Activated CD4-positive, alpha-beta memory T cell treated with anti-CD3 and anti-CD28 coated beads, Interleukin-2, amount 10 ng/mL, durations not matched to agents 7 days and 5 days (primary cell): ENCODE measurements at places on chromosomes 7 and 10.

DNA sequence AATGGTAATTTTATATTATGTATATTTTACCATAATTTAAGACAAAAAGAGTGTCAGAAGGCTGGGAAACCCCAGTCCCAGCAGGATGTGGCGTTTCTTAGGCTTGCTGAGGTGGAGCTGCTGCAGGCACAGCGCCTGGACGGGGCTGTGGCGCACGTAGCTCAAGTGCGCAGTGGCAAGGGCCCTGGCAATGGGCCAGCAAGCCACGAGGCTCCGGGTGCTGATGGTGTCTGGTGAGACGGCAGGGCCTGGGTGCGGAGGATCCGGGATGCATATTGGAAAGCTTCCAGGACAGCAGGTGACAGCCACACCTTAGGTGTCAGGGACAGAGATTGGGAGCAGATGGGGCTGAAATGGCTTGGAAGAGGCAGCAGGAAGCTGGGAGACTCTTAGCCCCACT lies 37.2 kb downstream of the CLEC2L start:
- DNase-seq = no peak

DNA sequence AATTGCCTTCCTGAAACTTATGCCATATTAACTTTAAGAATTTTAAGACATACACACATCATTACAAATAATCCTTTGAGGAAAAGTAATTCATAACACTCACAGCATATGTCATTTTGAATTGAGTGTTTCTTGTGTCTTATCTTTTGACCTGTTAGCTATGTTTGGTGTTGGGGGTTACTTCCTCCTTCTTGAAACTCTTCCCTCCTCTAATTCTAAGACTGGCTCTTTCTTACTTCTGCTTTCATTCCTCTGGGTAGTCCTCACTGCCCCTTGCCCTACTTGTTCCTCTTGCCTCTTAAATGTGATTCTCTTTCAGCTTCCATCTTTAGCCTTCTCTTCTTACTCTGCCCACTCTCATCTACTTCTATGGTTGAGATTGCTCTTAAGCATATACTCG lies 28.3 kb upstream of the PIP4K2A start:
- DNase-seq = no peak

GRCh38 chr7:116957874-116958273 lies 4.6 kb downstream of the ST7 start:
- no peak for DNase-seq

DNA sequence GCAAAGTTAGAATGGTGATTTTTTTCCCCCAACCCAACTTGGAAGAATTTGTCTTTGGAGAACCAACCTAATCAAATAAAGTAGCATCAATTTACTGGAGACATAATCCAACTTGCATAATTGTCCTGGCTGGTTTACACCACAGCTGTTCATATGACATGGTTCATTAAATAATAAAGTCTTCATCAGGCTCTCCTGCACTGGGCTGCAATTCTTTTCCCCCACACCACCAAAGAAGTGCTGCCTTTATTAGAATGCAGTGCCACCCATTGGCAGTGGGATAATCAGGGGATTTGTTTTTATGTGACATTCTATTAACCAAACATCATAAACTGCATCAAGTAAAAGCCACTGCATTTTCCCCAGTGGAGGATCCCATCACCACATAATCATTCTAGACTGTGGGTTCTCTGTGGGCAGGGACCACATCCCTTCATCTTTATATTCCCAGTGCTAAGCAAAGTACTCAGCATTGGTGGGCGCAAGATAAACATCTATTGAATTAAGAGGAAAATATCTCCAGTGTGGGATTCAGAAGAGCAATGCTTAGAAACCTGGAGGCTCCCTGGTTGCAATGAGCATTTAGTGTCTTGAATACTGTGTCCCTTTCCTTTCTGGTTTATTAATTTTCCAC lies 322.0 kb downstream of the KCNMA1 start:
- DNase-seq = no peak

DNA sequence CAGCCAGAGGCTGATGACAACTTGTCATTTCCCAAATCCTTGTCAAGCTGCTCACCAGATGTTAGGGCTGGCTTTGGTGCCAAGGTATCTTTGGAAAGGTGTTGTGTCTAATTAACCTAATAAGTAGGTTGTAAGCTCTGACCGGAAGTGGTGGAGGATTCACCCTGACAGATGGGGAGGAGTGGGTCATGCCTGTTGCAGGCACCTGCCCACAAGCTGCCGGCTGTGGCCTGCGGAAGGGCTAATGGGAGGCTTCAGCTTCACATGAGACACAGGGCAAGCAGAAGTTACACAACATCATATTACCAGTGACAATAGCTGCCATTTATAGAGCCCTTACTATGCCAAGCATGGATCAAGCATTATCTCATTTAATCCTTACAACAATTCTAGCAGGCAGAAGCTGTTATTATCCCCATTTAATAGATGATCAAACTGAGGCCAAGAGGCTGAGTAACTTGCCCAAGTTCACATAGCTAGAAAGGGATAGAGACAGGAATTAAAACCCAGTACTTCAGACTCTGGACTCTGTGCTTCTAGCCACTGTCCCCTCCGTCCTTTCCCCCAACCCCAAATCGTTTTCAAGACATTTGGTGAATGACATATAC lies 63.1 kb upstream of the DUSP5 start:
- no peak for DNase-seq
